ENCODE measurements at places on chromosomes 3 and 15. TPM values are rescaled to one million over a fixed set of nuclear protein-coding genes. Genes with fewer than 3 reads are reported as not detected.

The DCBLD2 gene
- 809 TPM for total RNA-seq

The RNF13 gene
- 97.2 TPM for total RNA-seq

The ADAMTS9 gene
- total RNA-seq = 4.2 TPM

The PRTG gene
- 1.9 TPM for total RNA-seq

The SOX14 gene
- not detected for total RNA-seq

The ADPRH gene
- total RNA-seq = 5.6 TPM

The UBAP1L gene
- 1.1 TPM for total RNA-seq

Data from regular cardiac myocyte (primary cell).